ENCODE measurements at places on chromosomes 4 and X.

GRCh38 chr4:95798727-95799126, 41.2 kb upstream of the PDHA2 start:
- DNase-seq, result no peak

DNA sequence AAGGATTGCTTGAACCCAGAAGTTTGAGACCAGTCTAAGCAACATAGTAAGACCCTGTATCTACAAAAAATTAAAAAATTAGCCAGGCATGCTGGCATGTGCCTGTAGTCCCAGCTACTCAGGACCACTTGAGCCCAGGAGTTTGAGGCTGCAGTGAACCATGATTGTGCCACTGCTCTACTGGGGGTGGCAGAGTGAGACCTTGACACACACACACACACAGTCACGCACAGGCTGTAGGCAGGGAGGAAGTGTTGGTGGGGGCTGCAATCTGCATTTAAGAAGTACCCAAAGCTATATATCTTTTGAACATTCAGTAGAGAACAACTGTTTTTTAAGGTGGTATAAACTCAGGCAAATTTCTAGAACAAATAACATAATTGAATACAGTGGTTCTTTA, 7.2 kb downstream of the SCRG1 start:
- DNase-seq, result no peak

DNA sequence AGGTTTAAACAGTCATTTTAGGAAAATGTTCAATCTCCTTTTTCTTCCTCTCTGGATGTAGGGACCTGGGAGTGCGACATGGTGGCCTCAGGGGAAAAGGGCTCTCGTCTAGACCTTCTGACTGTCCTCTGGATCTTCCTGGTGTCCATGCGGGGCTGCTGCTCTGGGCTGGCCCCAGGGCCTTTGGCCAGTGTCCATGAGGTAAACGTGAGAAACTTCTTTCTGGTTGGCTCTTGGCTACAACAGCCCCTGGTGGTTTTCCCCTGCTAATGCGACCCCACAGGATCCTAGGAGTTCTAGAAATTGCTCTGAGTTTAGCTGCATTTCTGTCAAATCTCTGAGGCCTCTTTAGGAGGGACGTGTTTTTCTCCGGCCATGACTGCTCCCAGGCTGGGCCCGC, 85.7 kb downstream of the MFAP3L start:
- DNase-seq, result no peak

- DNase-seq, result no peak
These were observed 25.8 kb downstream of the GAB1 start for GRCh38 chr4:143362349-143363046.

DNA sequence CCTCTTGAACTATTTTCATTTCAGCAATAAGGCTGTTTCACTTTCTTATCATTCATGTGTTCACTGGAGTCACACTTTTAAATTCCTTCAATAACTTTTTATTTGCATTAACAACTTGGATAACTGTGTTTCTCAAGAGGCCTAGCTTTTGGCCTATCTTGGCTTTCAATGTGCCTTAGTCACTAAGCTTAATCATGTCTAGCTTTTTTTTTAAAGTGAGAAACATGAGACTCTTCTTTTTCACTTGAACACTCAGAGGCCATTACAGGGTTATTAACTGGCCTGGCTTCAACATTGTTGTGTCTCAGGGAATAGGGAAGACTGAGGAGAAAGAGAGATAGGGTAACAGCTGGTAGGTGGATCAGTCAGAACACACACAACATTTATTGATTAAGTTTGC, 64.0 kb upstream of the VCX2 start:
- DNase-seq, result no peak

DNA sequence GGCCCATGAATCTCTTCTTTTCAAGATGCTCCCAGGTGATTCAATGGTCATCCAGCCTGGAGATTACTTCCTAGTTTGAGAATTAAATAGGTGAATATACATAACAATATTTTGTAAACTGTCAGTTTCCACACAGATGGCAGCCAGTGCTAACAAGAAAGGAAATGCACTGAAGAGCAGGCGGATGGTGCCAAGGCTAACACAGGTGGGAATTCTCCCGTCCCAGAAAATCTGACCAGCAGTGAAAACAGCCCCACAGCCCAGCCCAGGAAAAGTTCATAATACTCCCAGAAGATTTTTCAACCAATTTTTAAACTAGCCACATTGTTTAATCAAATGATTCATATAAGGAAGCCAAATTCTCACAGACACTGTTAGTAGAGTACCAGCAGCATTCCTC, 387.2 kb upstream of the GATB start:
- DNase-seq, result no peak

GRCh38 chr4:173014836-173015235, 153.8 kb upstream of the GALNT7 start:
- no peak for DNase-seq

GRCh38 chrX:135489542-135489941, 30.9 kb upstream of the INTS6L start:
- DNase-seq, result peak; percentile 22

- DNase-seq, result no peak
These were observed 67.2 kb upstream of the IL15 start for GRCh38 chr4:141569141-141569540.

GRCh38 chrX:104041003-104041402, 1.2 kb downstream of the H2BW2 start:
- no peak for DNase-seq

DNA sequence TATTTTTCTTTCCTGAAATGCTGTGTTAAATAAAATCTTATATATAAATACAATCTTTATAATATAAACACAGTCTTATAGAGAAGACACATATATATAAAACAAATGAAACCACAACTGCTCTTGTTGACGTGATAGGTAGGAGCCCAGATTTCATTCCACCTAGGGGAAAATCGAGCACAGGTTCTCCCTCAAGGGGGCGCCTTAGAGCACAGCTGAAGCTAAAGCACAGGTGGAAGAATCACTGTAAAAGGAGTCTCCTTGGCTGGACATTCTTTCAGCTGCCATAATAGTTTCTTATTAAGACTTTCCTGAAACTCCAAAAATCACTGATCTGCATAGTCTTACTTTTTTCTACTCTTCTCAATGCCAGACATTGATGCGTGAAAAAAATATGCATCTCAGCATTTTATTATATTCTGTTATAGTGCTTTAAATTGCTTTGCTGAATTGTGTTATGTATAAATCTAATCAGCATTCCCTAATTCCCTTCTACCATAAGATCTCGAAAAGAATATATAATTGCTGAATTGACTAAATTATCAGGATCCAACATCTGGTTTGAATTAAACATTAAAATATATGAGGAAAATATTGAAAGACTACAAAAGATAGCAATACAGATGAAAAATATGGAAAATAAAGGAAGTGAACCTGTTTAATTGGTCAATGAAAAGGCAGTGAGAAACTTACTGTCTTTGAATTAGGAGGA, 25.5 kb upstream of the RXFP1 start:
- DNase-seq, result peak; percentile 46

GRCh38 chrX:150941580-150941979, 41.6 kb upstream of the HMGB3 start:
- no peak for DNase-seq

DNA sequence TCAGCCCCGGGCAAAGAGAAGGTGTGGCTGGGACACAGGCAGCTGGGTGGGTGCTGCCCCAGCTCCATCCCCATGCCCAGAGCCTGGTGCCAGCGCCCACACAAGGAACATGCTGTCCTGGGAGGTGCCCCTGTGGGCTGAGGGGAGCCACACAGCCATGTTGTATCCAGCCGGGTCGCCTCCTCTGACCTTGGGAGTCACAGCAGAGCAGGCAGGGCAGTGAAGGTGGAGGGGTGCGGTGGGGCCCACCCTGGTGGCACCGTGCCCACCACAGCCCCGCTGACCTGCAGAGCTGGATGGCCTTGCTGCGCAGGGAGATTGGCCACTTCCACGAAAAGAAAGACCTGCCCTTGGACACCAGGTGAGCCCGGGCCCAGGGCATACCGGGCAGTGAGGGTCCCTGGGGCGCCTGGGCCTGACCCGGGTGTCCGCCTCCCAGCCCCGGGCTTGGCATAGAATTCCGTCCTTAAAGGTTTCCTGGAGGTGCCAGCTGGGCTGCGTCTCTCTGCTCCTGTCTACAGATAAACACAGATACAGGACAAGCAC, 18.7 kb upstream of the ADD1 start:
- DNase-seq, result no peak

DNA sequence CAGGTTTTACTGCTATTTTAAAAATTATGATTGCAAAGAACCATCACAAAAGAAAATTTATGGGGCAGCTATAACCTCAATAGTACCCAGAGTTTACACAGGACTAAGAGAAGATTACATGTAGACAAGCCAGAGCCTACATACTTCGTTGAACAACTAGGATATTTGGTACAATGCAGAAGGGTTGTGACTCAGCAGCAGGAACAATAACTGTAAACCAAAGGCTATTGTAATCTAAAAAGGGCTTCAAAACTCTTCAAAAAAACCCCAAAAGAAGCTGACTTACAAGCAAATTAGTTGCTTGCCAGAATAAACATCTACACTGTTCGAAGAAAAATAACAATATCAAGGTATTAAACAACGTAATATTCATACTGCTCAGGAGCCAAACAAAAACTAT, 618.0 kb downstream of the STPG2 start:
- no peak for DNase-seq

DNA sequence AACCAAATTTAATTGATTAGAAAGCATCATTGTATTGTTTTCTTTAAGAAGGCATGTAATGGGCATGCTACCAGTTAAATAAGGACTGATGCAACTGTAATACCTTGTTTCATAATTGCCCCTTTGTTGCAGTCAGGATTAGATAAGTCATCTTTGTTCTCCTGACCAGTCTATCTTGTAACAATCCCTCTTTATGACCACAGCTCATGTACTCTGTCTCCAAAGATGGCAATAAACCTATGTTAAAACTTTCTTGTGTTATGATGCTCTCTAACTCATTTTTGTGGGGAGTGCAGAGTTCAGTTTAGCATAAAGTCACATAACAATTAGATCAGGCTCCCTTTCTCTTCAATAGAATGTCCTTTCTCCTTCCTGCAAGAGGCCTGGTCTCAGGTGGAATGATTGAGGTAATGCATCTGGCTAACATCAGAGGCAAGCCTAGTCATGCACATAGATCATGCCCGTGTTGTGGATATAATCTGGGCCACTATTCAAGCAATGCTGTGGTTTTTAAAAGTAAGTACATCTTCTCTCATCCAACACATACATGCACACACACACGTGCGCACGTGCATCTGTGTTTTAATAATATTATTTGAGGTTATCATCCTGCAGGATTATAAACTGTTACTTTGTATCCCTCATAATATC, 45.6 kb downstream of the TMEM154 start:
- peak; percentile 47 for DNase-seq

GRCh38 chr4:77044461-77045150, 31.2 kb downstream of the CCNI start:
- DNase-seq, result peak; percentile 43

DNA sequence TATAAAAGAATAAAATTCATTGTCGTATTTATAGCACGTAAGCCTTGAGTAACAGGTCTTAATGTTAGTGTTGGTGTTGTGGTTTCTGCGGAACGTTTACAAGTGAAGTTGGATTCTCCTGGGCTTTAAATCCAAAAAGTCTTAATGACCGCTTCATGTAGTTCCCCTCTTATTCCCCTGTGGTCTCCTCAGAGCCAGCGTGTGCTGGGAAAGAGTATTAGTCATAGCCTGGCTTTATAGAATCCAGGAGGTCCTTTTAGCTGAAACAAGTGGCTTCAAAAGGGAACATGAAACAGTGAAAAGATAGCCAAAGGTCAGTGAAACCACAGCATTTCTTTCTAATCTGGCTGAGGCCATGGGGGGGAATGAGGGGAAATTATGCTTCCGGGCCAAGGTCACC, 79.1 kb downstream of the CLCN4 start:
- DNase-seq, result peak; percentile 63

- no peak for DNase-seq
These were observed 73.2 kb downstream of the JAKMIP1 start for GRCh38 chr4:6126971-6127745.

- no peak for DNase-seq
These were observed 170.3 kb downstream of the THOC2 start for GRCh38 chrX:123562342-123563146.

DNA sequence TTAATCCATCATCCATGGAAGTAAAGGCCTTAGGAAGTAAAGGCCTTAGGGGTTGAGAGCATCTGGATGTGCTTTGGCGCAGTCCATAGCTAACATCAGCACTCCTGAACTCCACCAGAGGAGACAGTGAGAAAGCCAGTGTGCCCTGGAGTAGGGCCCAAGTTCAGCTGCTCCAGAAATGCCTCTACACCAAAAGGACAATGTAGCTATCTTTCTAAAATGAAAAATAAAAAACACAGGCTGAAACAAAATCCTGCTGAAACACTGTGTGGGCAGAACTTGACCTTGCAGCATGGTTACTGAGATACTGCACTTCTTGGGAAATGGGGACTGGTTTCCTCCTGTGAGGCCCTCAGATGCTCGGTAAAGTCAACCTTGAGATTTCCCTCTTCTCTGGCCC, 29.3 kb downstream of the SH3RF1 start:
- DNase-seq, result no peak

GRCh38 chrX:136065044-136065671, 79.9 kb downstream of the SLC9A6 start:
- DNase-seq, result peak; percentile 6

DNA sequence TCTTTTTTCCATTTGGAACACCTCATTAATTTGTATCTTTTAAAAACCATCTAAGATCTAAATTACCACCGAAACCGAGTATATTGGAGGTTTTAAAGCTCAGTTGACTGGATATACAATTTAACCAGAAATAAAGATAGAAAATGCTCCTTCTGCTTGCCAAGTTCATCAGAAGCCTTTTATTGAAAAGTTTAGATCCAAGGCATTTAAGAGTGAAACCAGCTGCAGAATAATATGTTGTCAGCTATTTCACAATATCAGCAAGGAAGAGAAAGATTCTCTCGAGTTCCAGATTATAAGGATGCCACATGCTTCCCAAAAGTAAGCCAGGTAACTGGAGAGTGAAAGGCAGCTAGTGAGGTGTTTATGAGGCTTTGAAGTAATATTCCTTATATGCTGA, 217.4 kb downstream of the DCTD start:
- DNase-seq, result no peak

DNA sequence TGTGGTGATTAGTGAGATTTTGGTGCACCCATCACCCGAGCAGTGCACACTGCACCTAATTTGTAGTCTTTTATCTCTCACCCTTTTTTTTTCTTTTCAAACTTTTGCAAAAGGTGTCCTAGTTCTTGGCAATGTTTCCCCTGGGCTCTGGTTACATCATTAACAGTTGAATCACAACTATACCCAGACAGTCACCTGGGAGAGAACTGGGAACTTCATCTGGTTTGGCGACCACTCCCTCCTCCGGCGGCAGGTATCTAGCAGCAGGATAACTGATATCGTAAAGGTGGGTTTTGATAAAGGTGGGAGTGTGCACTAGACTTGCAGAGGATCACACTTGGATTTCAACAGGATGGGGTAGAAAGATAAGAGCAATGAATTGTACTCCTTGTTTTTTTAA, 140.5 kb downstream of the CHIC2 start:
- DNase-seq, result no peak

GRCh38 chr4:159374749-159375530, 272.1 kb downstream of the RAPGEF2 start:
- DNase-seq, result no peak

All from NB4 (cell line).